Foreskin fibroblast (primary cell): ENCODE measurements at places on chromosomes 11 and 22.

GRCh38 chr11:73249304-73249703, 22.8 kb upstream of the P2RY6 start:
- no peak for DNase-seq

GRCh38 chr11:109728056-109728455, 306.1 kb downstream of the C11orf87 start:
- DNase-seq: no peak

- DNase-seq: peak; percentile 76
Observed at GRCh38 chr11:104534278-104534677, 364.0 kb downstream of the CASP12 start.

DNA sequence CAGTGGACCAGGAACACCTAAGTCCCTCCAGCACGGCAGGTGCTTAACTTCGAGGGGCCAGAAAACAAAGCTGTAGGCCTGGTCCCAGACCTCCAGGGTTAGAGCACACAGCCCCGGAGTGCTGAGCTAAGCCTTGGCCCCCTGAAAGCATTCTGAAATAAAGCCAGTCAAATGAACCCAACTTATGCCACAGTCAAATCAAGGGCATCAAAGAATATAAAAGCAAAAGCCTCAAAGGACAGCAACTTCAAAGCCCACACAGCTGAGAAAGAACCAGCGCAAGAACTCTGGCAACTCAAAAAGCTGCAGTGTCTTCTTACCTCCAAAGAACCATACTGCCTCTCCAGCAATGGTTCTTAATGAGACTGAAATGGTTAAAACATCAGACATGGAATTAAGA, 39.1 kb downstream of the TMEM123 start:
- DNase-seq: no peak

GRCh38 chr11:103586756-103587155, 449.7 kb upstream of the DDI1 start:
- no peak for DNase-seq

- no peak for DNase-seq
Observed at GRCh38 chr11:12516387-12517105, 139.2 kb downstream of the PARVA start.

DNA sequence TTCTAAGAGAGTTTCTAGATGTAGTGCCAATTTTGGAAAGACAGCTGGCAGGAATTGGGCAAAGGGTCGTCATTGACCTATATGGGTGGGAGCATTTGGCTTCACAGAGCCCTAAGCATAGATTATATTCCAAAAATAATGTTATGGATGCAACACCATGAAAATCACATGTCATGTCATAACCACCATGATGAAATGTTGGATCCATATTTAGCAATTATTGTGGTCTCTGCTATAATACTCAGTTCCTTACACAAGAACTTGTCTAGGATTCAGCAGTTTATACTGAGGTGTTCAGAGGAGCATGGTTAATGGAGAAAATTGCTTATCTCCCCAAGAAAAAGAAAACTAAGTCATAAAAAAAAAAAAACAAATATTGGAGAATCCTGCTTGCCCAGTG, 31.6 kb downstream of the NTM start:
- DNase-seq: no peak

DNA sequence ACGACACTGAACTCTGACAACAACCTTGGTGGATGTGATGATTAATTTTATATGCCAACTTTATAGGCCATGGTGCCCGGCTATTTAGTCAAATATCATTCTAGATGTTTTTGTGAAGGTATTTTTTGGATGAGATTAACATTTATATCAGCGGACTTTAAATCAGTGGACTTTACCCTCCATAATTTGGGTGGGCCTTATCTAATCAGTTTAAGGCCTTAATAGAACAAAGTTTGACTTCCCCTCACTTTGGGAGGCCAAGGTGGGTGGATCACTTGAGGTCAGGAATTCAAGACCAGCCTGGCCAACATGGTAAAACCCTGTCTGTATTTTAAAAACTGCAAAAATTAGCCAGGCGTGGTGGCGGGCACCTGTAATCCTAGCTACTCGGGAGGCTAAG, 4.0 kb downstream of the PRCP start:
- DNase-seq: no peak

DNA sequence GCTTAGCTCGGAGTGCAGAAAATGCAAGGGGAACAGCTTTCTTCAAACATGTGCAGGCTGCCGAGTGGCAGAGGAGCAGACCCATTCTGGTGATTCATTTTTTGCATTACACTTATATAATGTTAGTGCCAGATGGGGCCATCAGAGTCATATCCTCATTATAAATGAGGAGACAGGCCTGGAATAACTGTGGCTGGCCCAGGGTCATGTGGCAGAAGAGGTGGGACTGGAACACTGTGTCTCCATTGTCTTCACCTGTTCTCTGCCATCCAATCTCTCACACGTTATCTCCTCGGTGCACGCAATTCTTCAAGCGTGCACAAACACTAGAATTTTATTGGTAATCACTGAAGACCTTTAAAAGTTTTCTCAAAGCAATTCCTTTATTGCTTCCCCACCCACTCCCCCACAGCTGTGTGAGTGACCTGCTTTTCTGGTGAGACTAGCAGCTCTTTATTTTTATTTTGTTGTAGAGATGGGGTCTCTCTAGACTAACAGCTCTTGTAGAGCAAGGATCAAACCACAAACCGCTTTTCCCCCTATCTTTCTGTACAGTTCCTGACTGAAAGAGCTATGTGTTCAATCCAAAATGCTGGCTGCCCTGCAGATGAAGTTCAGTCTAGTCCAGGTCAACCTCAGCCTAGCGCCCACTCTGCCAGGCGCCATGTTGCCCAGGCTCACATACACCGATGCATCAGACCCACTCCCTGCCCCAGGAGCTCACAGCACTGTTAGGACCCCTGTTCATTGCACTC, 75.3 kb downstream of the ST3GAL4 start:
- no peak for DNase-seq
